ENCODE measurements at places on chromosomes 7 and 10.

- DNase-seq = no peak
Observed at GRCh38 chr10:63522277-63522687, 1.1 kb downstream of the REEP3 start.

DNA sequence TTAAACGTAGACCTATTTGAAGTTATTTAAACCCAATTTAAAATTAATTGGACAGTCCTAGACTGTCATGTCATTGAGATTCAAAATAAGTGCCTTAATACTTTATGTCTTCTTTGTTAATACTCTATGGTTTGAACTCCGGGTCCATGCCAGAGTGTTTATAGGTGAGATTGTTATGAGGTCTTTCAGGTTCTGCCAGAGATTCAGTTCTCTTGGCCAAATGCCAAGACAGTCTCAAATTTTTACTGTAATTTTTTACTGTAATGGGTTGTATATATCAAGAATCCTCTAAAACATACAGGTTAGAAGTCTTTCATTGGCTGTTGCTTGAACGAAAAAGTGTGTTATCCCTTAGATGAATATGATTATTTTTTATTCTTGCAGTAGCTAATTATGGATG lies 3.9 kb downstream of the ADD3 start:
- DNase-seq = no peak

- no peak for DNase-seq
Observed at GRCh38 chr7:155373359-155374273, 75.9 kb downstream of the INSIG1 start.

DNA sequence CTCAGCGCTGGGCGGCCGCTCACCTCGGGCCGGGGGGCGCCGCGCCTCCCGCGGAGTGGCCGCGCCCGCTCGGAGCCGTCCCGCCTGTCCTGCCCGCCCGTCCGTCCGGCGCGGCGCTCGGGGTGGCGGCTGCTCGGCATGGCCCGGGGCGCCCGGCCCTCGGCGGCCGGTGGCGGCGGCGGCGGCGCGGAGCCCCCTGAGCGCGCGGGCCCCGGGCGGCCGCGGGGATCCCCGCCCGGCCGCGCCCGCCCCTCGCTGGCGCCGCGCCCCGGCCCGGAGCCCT lies 338 bp downstream of the SDK1 start:
- DNase-seq = no peak

GRCh38 chr10:91635401-91636400 lies 2.8 kb upstream of the PPP1R3C start:
- peak; percentile 7 for DNase-seq

Data from GM18507 (cell line).